ENCODE measurements at places on chromosomes 6 and 20.

- DNase-seq = no peak
Measured at GRCh38 chr6:73984571-73985210, 288.7 kb downstream of the CD109 start.

- DNase-seq = no peak
Measured at GRCh38 chr20:10007747-10008146, 27.0 kb upstream of the ANKEF1 start.

GRCh38 chr6:8157839-8158238 lies 55.5 kb upstream of the EEF1E1 start:
- no peak for DNase-seq

GRCh38 chr6:139062932-139063646 lies 34.5 kb downstream of the ABRACL start:
- no peak for DNase-seq

DNA sequence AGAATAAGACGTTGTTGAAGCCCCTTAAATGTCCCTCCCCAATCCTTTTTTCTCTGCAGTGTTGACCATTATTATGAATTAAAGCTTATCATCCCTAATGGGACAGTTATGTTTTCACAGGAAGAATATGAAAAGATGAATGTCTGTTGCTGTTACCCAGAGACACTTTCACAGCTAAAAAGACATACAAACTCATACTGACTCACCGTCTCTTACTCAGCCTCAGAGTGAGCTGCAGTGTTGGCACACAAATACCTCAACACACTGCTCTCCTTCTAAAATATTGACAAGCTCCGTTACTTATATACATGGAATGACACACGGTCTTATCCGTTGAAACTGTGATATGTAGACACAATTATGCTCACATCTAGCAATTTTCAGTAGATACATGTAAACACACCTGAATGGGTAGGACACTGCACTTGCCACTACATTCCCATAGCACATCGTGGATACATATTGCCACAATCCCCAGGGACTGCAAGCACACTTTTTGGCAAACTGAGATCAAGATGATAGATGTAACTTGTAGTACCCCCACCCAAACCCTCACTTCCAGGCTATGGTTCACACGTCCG lies 9.6 kb upstream of the SAPCD1 start:
- no peak for DNase-seq

- DNase-seq = no peak
Measured at GRCh38 chr6:73671911-73672685, 18.3 kb upstream of the SLC17A5 start.

- no peak for DNase-seq
Measured at GRCh38 chr6:158290040-158290439, 22.2 kb upstream of the TULP4 start.

DNA sequence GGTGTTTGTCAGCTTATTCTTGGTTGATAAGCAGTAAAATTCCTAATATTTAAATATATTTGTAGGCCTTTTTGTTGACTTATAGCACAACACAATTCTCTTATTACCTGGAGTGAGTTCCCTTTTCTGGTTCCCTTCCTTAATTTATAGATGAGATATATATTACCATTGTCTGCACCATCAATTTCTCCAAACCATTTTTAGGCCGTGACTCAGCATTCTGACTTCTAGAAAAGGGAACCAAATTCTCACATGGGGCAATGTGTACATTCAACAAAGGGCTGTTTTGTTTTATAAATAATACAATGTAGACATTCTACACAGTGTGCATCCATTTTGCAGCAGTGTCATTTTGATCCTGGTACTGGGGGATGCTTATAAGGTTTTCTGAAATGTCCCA lies 52.8 kb downstream of the NCOA7 start:
- DNase-seq = no peak

GRCh38 chr6:4105980-4106536 lies 27.1 kb upstream of the FAM217A start:
- no peak for DNase-seq

- DNase-seq = no peak
Measured at GRCh38 chr6:130779658-130780033, 47.6 kb upstream of the SMLR1 start.

DNA sequence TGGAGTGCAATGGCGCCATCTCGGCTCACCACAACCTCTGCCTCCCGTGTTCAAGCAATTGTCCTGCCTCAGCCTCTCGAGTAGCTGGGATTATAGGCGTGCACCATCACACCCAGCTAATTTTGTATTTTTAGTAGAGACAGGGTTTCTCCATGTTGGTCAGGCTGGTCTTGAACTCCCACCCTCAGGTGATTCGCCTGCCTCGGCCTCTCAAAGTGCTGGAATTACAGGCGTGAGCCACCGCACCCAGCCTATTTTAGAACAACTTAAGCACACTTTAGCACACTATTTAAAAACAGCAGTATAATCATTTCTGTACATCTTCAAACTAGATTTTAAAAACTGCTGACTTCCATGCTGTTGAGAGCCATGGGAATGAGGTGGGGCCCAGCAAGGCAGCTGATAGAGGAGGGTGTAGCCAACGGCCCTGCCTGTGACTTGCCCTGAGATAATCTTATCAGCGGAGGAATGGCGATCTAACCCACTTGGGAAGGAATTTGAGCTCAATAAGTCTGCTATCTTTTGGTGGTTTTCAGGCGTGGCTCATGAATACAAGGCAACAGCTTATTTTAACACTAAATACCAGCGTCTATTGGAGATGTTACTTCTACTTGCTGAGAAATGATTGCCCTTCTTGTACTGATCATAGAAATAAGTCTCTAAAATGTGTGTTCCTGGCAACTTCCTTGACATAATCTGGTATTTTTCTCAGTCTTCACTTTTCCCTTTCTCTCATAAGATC lies 12.1 kb downstream of the ZDHHC14 start:
- no peak for DNase-seq

Data from HEK293T (cell line).